Right renal cortex interstitium (tissue), 3 donors: ENCODE measurements at places on chromosomes 13 and 19.

- DNase-seq: no peak
Measured at GRCh38 chr13:32153056-32153455, 121.5 kb downstream of the FRY start.

DNA sequence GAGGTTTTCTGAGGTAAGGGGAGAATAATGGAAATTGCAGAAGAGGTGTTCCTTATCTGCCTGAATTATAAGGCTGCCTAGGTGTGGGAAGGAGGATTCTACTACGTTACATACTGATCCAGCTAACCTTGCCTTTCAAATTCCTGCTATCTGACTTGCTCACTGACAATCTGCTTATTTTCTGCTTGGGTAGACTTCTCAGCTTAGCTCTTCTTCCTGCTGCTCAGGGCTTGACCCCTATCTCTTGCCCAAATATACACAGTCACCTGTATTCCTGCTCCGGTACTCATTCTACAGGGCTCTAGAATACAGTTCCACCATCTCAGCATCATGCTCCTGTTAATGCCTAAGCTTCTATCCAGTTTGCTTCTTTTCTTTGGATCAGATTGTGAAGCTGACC, 1607.6 kb downstream of the OLFM4 start:
- DNase-seq: no peak

- peak; percentile 40 for DNase-seq
Measured at GRCh38 chr19:16283210-16284061, 41.2 kb upstream of the KLF2 start.

GRCh38 chr13:41917641-41918040, 43.3 kb downstream of the VWA8 start:
- no peak for DNase-seq
